ENCODE measurements at places on chromosomes 12 and 14.
A peak's percentile ranks its signal among the peaks of the same experiment; 100 is the strongest.

DNA sequence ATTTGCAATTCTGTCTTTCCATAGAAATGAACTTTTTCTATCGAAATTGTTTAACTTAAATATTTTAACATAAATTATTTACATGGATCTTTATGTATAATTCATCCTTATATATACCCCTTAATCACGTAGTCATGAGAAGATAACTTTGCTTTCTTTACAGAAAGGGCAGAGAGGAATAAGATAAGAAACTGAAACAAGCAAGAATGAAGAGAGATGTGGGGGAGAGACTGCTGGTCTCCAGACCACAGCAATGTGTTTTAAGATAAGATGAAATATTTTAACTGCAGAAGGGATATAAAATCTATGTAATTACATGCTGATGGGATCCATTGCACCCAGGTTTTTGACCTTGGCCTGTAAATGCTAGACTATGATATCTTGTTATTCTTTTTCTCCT lies 34.7 kb upstream of the DNM1L start:
- no peak for DNase-seq

- DNase-seq, result peak; percentile 39
Measured at GRCh38 chr14:99257122-99257672, 14.8 kb downstream of the BCL11B start.

DNA sequence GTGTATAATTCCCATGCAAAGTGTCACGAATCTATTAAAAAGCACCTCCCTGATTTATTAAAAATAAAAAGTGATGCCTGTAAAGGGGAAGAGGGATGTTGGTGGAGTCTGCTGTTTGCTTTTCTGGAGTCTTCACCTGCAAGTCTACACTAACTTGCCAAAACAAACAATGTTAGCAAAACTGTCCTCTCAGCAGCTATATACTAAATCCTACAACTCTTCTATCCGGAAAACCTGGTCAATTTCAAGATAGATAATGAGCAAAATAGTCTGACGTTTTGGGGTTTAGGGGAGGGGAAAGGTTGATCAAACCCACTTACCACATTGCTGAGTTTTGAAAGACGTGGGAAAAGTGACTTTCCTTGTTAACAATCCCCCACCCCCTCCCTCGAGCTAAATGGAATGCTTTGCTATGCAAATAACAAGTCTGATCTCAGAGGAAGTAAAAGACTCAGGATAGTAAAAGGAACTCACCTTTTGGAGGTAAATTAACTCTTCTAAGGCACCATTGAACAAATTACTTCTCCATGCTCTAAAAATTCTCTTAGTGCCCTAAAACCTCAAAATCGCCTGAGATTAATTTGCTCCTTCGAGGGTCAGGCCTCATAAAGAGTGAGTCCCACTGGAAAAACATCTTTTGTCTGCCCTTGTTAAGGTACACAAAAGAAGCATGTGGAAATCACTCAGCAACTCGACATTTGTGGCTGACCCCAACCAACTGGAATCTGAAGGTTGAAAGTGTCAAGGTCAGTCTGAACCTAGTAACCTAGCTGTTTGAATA lies 13.5 kb downstream of the BMP4 start:
- no peak for DNase-seq

GRCh38 chr12:57088354-57089270 lies at the start of gene NAB2:
NAB2 (plus strand) TSS chr12:57089114; CDS start chr12:57089272, 158 bp downstream.
- peak; percentile 86 for DNase-seq

DNA sequence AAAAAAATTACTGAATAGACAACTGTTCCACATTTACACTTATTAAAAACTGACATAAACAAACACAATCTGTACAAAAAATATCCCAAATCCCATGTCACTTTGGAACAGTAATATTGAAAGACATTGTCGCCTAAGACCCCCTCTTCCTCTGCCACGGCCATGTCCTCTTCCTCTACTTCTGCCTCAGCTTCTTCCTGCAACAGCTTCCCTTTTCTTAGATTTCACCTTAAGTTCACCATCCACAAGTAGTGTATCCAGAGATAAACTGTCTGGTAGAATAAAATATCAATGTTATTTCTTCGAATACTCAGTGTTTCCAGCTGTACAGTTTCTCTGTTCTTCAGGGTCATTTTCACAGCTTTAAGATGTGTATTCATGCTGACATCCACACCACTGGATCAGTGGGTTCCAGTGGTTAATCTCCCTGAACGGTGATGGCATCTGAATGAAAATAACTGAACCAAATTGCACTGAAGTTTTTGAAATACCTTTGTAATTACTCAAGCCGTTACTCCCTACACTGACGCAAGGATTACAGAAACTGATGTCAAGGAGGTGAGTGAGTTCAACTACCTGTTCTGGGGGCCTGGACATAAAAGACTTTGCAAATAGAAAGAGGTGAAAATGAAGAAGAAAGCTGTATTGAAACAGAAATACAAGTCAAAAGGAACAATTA lies 208.5 kb downstream of the C12orf50 start:
- no peak for DNase-seq

GRCh38 chr12:114757684-114758325 lies 73.8 kb upstream of the TBX3 start:
- no peak for DNase-seq

DNA sequence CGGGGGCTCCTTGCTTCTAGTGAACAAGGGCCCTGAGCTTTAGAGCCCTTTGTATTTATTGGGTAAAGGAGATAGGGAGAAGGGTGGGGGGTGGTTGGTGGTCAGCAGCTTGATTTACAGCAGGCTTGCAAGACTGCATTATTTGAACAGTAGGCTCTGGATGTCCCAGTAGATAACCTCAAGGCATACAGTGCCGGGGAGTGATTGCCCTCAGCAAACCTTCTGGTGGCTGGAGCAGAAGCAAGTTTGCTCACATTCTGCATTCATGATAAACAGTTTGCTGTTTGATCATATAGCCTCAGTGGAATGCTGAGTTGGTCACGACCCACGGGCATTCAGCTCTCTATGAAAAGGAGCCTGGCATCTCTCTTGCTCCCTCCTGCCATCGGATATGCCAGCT lies 16.5 kb upstream of the MAPKAPK5 start:
- DNase-seq, result no peak

DNA sequence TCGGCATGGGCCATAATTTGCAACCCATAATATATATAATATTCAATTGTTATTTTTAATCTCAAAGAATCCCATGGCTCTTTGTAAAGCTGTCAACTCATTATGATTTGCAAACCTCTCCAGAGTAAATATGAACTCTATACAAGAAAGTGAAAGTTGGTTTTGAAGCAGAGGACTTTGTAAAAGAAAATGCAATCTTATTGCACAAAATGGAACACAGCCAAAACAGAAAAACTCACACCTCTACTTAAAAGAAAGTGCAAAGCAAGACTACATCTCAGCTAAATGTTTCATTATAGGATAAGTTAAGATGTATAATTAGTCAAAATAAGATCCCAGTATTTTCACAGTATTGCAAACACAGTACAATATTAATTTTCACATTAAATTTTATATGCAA lies 111.2 kb upstream of the FLRT2 start:
- no peak for DNase-seq

- no peak for DNase-seq
Measured at GRCh38 chr14:85798856-85799255, 268.9 kb downstream of the FLRT2 start.

- no peak for DNase-seq
Measured at GRCh38 chr14:90308561-90308960, 23.2 kb downstream of the NRDE2 start.

- DNase-seq, result no peak
Measured at GRCh38 chr12:14843425-14843887, at the start of gene ART4. ART4 (minus strand) TSS chr12:14843526; CDS start chr12:14843113, 413 bp downstream.

- DNase-seq, result no peak
Measured at GRCh38 chr12:122197612-122197966, 5.9 kb upstream of the B3GNT4 start.

- DNase-seq, result no peak
Measured at GRCh38 chr12:115349711-115350110, 665.7 kb upstream of the TBX3 start.

DNA sequence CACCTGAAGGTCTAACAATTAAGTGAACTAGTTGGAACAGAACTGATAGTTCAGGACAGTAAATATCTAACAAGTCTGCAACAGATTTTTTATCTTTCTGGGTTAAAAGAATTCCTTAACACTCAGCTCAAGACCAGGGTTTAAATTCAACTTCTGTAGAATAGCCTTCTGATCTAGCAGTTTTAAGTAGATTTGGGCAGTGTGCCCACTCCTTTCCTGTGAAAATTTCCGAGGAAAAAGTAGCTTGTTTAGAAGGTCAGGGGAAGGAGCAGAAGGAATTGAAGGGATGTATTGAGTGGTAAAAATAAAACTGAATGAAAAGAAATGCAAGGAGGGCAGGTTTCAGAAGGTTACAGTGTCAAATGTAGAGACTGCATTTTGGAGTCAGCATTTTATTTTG lies 45.8 kb downstream of the ATL1 start:
- DNase-seq, result no peak

DNA sequence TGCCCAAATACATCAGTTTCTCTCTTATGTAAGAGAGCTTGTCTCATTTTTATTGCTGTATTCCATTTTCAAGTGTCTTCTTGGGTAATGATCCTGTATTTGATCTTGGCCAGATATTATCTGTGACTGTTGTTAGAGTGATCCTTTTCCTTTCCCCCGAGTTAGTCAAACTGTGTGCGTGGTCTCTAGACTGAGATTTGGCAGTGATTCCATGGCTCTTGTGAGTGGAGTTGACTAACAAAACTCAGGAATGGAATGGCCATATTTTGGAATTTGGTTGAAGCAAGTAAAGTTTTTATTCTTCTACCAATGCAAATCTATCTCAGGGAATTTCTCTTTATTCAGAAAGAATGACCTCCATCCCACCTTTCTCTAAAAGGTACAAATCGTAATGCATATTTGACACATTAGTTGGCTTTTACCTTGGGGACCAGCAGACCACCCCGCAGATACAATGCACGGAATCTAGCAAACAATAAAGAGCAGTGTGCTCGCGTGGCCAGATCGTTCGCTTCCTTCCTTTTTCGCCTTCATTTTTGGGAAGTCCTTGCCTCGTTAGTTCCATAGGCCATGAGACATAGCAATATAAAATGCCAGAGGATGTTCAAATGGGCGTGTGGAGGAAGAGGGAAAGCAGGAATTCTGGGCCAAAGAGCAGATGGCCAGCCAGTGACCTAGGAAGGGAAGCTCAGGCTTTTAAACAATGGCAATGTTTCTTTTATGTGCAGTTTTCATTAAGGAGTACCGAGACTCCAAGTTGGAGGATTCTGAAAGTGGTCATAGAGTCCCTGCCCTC lies 24.4 kb downstream of the ETV6 start:
- no peak for DNase-seq

- DNase-seq, result no peak
Measured at GRCh38 chr12:93317227-93317626, 60.5 kb upstream of the NUDT4 start.

- DNase-seq, result no peak
Measured at GRCh38 chr12:47377414-47378221, 297.9 kb upstream of the AMIGO2 start.

DNA sequence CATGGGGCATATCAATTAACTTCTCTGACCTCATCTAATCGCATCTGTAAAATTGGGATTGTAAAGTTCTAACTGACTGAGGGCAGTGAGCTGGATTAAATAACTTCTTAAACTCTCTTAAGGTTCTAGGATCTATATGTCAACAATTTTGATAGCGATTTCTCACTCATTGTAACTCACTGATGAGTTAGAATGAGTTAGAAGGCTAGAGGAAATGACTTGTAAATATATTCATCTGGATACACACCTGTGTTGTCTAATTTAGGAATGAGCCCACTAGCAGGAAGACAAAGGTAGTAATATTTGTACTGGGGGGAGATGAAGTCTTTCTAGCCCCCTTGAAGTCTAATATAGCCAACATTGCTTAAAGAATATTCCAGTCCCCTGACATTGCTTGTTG lies 46.3 kb upstream of the CERS5 start:
- DNase-seq, result no peak

GRCh38 chr12:22480016-22480415 lies 64.3 kb downstream of the C2CD5 start:
- DNase-seq, result no peak

GRCh38 chr14:76081642-76082041 lies 70.1 kb upstream of the GPATCH2L start:
- no peak for DNase-seq

- no peak for DNase-seq
Measured at GRCh38 chr14:77409131-77409533, 14.2 kb downstream of the NOXRED1 start.

GRCh38 chr14:67400434-67400833 lies 11.5 kb downstream of the PLEK2 start:
- no peak for DNase-seq

GRCh38 chr14:72549026-72549425 lies 344.9 kb downstream of the DPF3 start:
- no peak for DNase-seq

DNA sequence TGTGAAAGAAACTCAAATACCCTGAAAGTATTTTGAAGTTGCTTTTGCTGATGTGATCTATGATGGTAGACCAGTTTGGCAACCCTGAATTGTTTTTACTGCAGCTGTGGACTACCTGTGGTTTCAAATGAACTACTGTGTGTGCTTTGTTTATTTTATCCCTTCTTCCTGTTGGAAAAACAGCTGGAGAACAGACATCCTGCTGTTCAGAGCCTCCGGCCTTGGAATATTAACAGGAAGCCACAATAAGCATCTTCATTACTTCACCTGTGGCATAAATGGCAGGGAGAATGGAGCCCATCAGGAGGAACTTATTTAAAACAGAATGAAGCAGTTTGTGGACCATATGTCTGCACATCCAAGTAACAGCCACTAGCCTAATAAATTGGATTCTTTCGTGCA lies 104.8 kb downstream of the DUSP6 start:
- DNase-seq, result no peak

DNA sequence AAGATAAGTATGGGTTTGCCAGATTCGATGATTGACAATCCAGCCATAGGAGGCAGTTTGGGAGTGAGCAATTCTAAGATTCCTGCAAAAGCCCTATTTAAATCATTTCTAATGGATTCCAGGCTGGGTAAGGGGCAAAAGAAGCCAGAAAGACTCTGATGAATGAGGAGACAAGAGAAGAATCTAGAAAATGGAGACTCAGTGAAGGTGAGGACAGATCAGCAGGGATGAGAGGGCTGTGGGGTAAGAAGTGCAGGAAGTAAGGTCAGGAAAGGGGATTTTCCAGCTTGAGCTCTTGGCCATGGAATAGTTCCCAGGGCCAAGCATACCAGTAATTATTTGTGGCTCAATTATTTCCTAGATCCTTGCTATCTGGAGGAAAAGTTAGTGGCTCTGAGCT lies 87.3 kb downstream of the TMX1 start:
- DNase-seq, result no peak

DNA sequence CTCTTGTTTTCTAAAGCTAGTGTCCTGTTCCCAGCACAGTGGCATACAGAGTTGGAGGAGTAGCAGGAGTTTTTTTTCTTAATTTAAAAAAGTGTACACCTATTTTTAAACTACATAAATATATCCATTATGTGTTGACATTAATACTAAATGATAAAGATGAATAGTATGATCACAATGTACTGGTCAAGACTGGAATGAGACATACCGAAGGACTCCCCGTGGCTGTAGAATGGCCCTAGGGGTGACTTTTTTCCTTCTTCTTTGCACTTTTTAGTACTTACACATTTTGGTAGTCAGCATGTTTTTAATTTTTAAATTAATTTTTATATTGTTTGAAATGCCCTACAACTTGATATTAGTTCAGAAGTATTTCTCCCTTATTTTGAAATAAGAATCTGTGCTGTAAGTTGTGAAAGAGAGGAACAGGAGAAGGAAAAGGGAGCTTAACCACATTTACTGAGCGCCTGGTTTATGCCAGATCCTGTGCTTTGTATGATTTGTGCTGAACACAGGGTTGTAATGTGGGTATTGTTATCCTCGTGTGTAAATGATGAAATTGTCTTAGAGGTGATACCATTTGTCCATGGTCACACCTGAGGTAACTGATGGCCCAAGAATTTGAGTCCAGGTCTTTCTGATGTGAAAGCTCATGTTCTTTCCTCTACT lies 136.5 kb downstream of the TGFB3 start:
- no peak for DNase-seq

All from activated T-cell treated with anti-CD3 and anti-CD28 coated beads, Interleukin-2, amount 50 U/mL, for 48 hours (primary cell).